ENCODE measurements at places on chromosomes 5 and 9.

GRCh38 chr5:138872841-138873465, 2.2 kb downstream of the LRRTM2 start:
- no peak for DNase-seq

- DNase-seq = no peak
These were observed 2.0 kb downstream of the TMEM8B start for GRCh38 chr9:35831040-35831439.

- DNase-seq = no peak
These were observed 441.5 kb upstream of the PTGER4 start for GRCh38 chr5:40238066-40238745.

DNA sequence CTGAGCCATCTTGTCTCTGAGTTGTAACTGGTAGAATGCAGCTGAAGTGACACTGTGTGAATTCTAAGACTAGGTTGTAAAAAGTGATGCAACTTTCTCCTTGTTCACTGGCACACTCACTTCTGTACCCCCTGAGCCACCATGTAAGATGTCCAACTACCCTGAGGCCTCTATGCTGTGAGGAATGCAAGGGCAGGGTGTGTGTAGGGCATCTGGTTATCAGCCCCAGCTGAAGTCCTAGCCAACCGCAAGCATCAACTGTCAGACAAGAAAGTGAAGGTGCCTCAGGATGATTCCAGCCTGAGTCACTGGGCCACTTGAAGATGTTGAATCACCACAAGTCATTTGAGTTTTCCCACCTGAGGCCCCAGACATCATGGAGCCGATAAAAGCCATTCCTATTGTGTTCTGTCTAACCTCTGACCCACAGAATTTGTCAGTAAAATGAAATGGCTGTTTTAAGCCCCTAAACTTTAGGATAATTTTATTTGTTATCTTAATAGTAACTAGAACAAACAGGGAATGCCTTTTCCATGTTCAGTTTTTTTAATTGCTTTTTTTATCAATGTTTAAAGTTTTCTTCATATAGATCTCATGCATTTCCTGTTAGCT, 18.7 kb upstream of the RHOBTB3 start:
- DNase-seq = peak; percentile 47

DNA sequence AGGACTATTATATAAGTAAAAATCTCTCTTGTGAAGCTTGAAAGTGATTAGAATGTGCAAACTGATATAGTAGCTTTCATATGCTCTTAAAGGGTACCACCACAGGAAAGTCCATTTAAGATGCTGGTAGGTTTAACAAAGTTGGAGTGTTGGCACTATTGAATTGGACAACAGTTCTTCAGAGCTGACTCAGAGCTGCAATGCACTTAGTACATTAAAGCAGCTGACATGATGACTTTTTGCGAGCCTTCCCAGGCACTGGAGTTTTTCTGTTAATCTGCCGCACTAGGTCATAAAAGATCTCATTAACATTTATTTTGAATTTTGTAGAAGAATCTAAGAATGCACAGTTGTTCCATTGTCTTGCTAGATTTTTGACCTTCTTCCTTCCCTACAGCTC, 243.8 kb downstream of the ADAMTSL1 start:
- DNase-seq = no peak

GRCh38 chr5:124007675-124008398, 495.9 kb downstream of the CSNK1G3 start:
- no peak for DNase-seq

- DNase-seq = peak; percentile 32
These were observed 29.3 kb upstream of the OBP2B start for GRCh38 chr9:133238272-133238850.

GRCh38 chr5:129905473-129906176, 1.4 kb downstream of the CHSY3 start:
- DNase-seq = no peak

GRCh38 chr9:126233913-126234525, 92.6 kb upstream of the MVB12B start:
- no peak for DNase-seq

DNA sequence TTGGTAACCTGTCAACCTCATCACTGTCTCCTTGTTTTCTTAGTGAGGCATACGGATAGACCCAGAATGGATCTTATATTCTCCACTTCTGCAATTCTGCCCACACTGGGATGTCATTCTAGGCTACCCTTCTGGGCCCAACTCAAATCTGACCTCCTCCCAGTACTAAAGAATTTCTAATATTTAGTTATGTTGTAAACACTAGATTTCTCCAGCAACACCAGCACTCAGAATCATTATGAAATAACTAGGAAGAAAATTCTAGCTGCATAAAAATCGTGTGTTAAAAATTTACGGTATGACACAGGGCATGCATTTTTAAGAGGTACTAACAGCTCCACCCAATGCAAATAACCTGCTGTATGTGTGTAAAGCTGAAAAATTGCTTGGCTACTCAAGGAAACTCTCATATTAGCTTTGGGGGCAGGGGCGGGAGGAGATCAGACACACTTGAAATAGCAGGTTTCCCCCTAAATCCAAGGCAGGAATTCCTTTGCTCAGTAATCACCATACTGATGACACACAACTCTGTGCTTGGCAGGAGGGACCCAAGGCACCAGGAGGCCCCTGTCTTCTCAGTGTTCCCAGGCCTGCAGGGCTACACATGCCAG, 27.3 kb downstream of the MACROH2A1 start:
- DNase-seq = no peak

- no peak for DNase-seq
These were observed 1.4 kb downstream of the PAX5 start for GRCh38 chr9:37032713-37033112.

- no peak for DNase-seq
These were observed 435.7 kb upstream of the RIOK2 start for GRCh38 chr5:97618721-97619120.

DNA sequence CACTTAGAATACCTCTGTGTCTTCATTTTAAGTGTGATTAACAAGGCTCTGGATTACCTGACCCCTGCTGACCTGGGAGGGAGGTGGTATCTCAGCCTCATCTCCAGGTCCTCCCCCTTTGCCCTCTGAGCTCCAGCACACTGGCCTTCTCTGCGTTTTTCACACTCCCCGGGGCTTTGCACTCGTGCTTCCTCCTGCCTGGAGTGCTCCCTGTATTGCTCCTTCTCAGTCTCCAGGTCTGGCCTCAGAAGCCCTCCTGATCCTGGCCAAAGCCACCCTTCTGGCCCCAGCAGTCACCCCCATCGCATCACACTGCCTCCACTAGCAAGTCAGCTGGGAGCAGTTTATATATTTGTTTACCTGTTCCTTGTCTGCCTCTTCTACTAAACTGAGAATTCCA, 13.6 kb upstream of the NEUROG1 start:
- DNase-seq = no peak

DNA sequence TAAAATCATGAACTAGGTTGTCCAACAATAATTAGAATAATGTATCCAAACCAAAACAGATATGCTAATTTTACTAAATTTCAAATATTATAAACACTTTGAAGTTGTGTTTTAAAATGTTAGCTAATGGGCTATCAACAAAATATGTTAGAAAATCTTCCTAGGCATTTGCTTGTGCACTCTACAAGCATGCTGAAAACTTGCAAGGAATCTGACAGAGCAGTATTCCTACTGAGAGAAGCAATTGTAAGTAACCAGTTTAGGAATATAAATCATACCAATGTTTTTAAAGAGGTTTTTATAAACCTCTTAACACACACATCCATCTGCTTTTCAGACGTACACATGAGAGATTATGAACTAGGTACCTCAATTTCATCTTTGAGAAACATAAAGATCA, 228.4 kb upstream of the TBCA start:
- no peak for DNase-seq

DNA sequence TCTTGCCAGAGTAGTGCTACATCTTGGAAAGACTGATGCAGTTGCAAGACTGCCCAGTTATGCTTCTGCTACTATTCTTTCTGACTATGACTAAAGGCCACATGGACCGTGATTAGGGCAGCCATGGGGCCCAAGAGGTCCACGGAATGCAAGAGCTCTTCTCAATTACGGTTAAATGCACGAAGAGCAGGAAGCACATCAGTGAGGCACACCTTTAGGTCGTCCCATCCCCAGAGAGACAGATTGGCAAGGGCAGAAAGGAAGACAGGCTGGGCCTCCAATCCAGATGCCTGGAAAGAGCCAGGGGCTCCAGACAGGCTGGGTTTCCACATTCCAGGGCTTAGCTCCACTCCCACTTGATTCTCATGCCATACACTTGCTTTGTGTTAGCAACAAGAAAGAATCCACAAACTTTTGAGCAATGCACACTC, 132.3 kb upstream of the SLIT3 start:
- no peak for DNase-seq

GRCh38 chr9:96209407-96210271, 92.3 kb downstream of the HSD17B3 start:
- no peak for DNase-seq

GRCh38 chr5:135723491-135723890, 111.0 kb upstream of the SLC25A48 start:
- DNase-seq = no peak

All from activated naive CD4-positive, alpha-beta T cell treated with Interleukin-2 at 50 U/mL for 16 hours (primary cell).